ENCODE measurements at places on chromosomes 5 and 9. TPM values are rescaled to one million over a fixed set of nuclear protein-coding genes. Genes with fewer than 3 reads are reported as not detected.

Gene KIF4B
- total RNA-seq = not detected

Gene RNF180
- 2.3 TPM for total RNA-seq

Gene FAT2
- 0.13 TPM for total RNA-seq

Gene TRAF1
- total RNA-seq = 2.6 TPM

Gene SLC12A2
- 14.5 TPM for total RNA-seq

Gene SLC38A9
- 12.7 TPM for total RNA-seq

Gene RNF208
- 5.3 TPM for total RNA-seq

Gene CDH18
- total RNA-seq = not detected

Gene ENC1
- 120 TPM for total RNA-seq

Gene GFPT2
- 14.2 TPM for total RNA-seq

Gene PCDHGB2
- total RNA-seq = 0.65 TPM

Gene GMCL2
- not detected for total RNA-seq

Gene SPAG8
- total RNA-seq = 0.33 TPM

Gene SIT1
- total RNA-seq = not detected

Gene ELOVL7
- 5.8 TPM for total RNA-seq

Gene SOX30
- 0.33 TPM for total RNA-seq

Gene PTGER4
- 20.7 TPM for total RNA-seq

Gene KIF20A
- total RNA-seq = 102 TPM

Measured in mesangial cell (primary cell).